HCT116 (cell line): ENCODE measurements at places on chromosomes 12 and 14. TPM values are rescaled to one million over a fixed set of nuclear protein-coding genes. Genes with fewer than 3 reads are reported as not detected.

DNA sequence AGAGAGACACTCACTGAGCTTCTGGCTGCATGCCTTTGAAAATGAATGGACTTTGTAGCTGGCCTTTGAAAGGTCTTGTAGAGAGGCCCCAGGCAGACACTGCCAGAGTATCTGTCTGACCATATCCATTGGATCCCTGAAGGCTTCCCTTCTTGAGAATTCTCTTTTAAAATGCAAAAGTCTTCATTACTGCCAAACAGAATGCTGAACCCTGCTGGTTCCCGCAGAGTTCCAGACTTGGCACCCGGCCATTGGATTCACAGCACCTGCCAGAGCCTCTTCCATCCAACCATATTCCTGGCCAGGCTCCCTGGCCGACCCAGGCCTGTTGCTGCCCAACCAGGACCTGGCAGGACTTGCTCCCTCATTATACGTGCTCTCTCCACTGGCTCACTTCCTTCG lies 182.5 kb downstream of the GXYLT1 start:
- no peaks in the 10 kb centered on the region for H3K4me1 ChIP-seq
- no peak for DNase-seq
- H3K27me3 ChIP-seq, result no peaks in the 10 kb centered on the region
- no peak overlapping the region for H3K4me3 ChIP-seq
- H3K27ac ChIP-seq, result no peak overlapping the region
- H3K36me3 ChIP-seq, result no peaks in the 10 kb centered on the region

DNA sequence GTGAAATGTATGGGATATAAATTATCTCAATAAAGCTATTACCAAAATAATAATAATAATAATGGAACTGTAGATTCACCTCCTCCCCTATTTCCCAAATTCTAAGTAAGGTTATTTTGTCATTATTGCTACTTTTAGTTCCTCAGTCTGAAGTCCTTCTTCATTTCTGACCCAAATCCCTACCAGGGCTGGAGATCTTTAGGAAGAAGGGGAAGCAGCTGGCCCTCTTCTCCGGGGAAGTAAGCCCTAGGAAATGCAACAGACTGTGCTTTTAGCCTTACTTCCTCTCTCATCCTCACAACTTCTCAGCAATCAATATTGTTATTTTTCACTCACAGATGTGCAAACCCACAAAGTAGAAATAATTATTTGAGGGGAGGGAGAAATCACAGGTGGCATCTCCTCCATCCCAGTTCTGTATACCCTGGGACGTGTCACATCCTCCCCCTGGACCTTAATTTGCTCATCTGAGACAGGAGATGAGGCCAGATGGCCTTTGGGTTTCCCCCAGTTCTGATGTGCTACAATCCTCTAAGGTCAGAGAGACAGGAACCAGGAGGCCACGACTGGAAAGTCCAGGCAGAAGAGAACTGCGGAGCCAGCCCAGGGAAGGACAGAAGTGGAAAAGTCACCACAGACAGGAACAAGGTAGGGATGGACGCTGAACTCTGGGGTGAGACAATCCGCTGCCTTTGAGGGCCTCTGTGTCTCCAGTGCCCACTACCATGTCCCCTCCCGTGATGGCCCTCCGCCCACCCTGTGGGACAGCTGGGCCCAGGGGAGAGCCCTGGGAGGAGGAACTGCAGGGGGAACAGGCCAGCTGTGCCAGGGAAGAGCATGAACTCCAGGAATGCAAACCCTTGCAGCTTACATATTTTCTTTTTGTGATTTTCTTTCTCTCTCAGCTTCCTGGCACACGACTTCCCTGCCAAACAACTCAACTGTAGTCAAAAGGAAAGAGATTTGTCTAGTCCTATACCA lies 10.6 kb upstream of the TNFRSF1A start:
- no peak overlapping the region for H3K4me3 ChIP-seq
- H3K36me3 ChIP-seq, result peaks cover 17% of the 10 kb centered on the region
- DNase-seq, result no peak
- H3K4me1 ChIP-seq, result peaks cover 10% of the 10 kb centered on the region

DNA sequence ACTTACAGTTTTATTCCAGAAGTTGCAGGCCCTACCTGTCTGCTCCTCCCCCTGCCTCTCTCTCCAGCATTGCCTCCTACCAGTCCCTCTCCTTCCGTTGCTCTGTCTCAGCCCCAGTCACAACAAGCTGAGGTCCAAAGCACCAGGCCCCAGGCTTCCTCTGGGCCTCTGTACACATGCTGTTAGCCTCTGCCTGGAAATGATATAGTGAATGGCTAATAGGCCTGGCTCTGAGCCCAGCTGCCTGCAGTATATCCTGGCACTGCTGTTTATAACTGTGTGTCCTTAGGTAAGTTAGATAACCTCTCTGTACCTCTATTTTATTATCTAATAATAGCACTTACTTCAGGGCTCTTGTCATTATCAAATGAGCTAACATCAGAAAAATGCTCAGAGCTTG lies 114.9 kb upstream of the PWP1 start:
- H3K27ac ChIP-seq, result no peak overlapping the region
- H3K36me3 ChIP-seq, result no peaks in the 10 kb centered on the region
- no peak for DNase-seq
- no peaks in the 10 kb centered on the region for H3K4me1 ChIP-seq
- no peaks in the 10 kb centered on the region for H3K27me3 ChIP-seq

GRCh38 chr14:105050551-105050897 lies 14.7 kb downstream of the GPR132 start:
- H3K4me3 ChIP-seq, result no peak overlapping the region
- peak; percentile 16 for DNase-seq
- peaks cover 17% of the 10 kb centered on the region for H3K4me1 ChIP-seq
- H3K27ac ChIP-seq, result peak overlapping the region; percentile 26; the same call in 1 of the 2 replicates
- no peaks in the 10 kb centered on the region for H3K27me3 ChIP-seq

DNA sequence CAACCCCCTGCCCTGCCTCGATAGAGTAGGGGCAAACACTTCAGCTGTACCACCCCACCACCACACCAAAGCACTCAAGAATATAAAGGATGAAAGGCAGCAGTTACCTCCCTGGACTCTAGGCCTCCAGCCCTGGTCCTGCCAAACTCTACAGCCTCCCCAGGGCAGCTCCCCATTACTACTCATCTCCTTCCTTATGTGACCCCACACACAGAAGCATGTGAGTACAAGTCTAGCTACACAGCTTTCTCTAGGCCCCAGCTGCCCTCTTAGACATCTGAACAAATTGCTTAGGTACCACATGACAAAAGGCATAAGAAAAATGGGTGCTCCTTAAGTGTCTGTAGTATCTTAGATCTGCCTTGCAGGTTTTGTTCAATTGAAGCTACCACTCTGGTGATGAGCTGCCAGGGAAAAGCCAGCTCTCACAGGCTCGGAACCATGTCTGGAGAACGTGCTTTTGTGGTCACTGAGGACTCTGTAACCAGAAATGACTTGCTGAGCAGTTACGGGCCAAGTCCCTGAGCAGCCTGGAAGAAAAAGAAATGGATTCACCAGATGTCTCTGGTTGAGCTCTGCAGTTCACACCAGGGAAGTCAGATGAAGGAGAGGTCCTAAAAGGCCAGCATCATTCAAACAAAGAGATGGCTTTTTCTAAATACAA lies 32.8 kb downstream of the FMNL3 start:
- DNase-seq, result no peak
- no peak overlapping the region for H3K4me3 ChIP-seq
- no peaks in the 10 kb centered on the region for H3K4me1 ChIP-seq
- no peaks in the 10 kb centered on the region for H3K27me3 ChIP-seq

GRCh38 chr12:92044435-92044834 lies 101.2 kb downstream of the BTG1 start:
- H3K27ac ChIP-seq, result no peak overlapping the region
- no peak overlapping the region for H3K4me3 ChIP-seq
- no peaks in the 10 kb centered on the region for H3K27me3 ChIP-seq
- no peaks in the 10 kb centered on the region for H3K4me1 ChIP-seq

DNA sequence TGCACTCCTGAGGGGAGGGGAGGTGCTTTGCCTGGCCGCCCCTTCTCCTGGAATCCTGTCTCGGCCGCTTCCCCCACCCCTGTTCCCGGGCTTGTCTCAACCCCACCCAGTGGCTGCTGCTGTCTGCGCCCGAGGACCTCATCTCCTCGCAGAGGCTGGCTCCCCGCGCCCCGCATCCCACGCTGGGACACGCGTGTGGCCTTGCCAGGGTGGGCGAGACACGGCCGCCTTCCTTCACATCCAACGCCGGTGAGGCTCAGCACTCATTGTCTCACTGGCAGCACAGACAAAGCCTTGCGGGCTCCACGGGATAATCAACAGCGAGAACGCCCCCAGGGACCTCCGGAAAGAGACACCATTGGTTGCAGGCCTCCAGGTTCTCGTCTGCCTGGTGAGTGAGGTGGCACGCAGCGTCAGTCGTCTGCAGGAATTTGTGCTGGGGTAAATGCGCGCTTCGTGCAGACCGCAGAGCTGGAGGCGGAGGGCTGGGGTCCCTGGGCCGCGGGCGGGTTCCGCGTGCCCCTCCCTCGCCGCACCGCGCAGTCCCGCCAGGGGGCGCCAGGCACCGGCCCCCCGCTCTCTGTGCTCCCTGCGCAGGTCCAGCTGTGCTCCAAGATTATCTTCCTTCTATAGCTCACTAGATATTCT lies 26.8 kb downstream of the CCDC177 start:
- no peak overlapping the region for H3K27ac ChIP-seq
- H3K4me3 ChIP-seq, result no peak overlapping the region
- H3K36me3 ChIP-seq, result no peaks in the 10 kb centered on the region
- H3K27me3 ChIP-seq, result no peaks in the 10 kb centered on the region
- no peak for DNase-seq

- no peaks in the 10 kb centered on the region for H3K36me3 ChIP-seq
- no peak for DNase-seq
- no peaks in the 10 kb centered on the region for H3K27me3 ChIP-seq
- H3K27ac ChIP-seq, result no peak overlapping the region
- no peak overlapping the region for H3K4me3 ChIP-seq
Observed at GRCh38 chr14:60756847-60757246, 22.3 kb downstream of the MNAT1 start.

GRCh38 chr12:68495336-68496070 lies 115.2 kb upstream of the RAP1B start:
- DNase-seq, result no peak
- H3K27ac ChIP-seq, result no peak overlapping the region
- H3K4me3 ChIP-seq, result no peak overlapping the region

GRCh38 chr12:128940090-128940888 lies 87.0 kb downstream of the GLT1D1 start:
- H3K27me3 ChIP-seq, result no peaks in the 10 kb centered on the region
- no peak for DNase-seq
- H3K4me3 ChIP-seq, result no peak overlapping the region
- H3K4me1 ChIP-seq, result no peaks in the 10 kb centered on the region

DNA sequence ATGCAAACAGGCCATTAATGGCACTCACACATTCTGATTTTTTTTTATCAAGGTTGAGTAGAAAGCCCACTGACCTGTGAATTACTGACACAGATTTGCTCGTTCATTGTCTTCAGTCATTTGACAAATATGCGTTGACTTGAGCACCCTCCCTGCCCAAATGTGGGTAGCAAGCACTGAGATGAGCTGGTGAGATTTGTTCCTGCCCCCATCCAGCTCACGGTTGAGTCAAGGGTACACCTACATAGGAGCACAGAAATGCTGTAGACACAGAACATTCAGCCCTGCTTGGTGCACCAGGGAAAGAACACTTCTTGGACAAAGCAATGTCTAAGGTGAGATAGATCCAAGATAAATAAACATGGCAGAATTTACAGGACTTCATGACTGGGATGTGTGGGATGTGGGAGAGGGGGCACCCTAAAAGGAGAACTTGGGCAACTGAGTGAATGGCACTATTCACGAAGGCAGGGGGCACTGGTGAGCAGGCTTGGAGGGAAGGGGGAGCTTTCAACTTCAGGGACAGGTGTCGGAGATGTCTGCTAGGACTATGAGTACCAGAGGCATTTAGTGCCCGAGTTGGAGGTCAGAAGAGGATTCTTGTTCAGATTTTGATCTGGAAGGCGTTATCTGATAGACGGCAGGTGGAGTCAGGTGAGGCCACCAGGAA lies 213.4 kb downstream of the VRK1 start:
- DNase-seq, result no peak
- H3K27ac ChIP-seq, result no peak overlapping the region
- H3K27me3 ChIP-seq, result no peaks in the 10 kb centered on the region

- no peak overlapping the region for H3K4me3 ChIP-seq
- no peaks in the 10 kb centered on the region for H3K36me3 ChIP-seq
- peaks cover 18% of the 10 kb centered on the region; the same call in 1 of the 2 replicates for H3K4me1 ChIP-seq
- no peaks in the 10 kb centered on the region for H3K27me3 ChIP-seq
- DNase-seq, result no peak
Observed at GRCh38 chr14:53888535-53889386, 67.9 kb downstream of the BMP4 start.

DNA sequence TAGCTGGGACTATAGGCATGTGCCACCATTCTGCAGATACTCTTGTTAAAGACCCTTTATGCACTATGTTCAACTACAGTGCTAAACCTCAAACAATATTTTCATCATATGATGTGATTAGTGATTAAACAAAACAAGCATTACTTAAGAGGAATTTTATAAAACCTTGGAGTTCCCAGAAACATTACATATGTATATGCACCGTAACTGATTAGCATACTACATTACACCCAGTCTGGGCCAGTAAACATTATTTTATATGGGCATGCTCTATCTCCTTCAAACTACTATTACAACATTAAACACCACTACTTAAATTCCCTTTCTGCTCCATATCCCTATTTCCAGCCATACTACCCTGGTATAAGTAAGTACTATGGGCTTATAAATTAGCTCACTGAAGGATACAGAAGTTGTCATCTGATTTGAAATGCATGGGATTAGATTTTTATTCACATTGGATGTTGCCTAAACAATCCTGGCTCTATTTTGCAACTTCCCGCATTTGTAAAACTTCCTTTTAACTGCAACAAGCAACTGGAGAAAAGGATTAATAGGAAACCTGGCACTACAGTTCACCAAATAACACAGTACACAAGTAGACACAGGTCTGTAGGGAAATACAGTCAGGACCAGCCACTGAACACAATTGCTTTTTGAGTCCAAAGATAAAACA lies 205.8 kb downstream of the MED13L start:
- H3K27me3 ChIP-seq, result no peaks in the 10 kb centered on the region
- H3K4me1 ChIP-seq, result peaks cover 6% of the 10 kb centered on the region; the same call in 1 of the 2 replicates
- H3K36me3 ChIP-seq, result no peaks in the 10 kb centered on the region
- H3K27ac ChIP-seq, result no peak overlapping the region
- DNase-seq, result no peak
- H3K4me3 ChIP-seq, result no peak overlapping the region

- H3K27ac ChIP-seq, result peak overlapping the region; percentile 86
- H3K4me3 ChIP-seq, result peak overlapping the region; percentile 81
- H3K27me3 ChIP-seq, result no peaks in the 10 kb centered on the region
- H3K36me3 ChIP-seq, result no peaks in the 10 kb centered on the region
- peaks cover 10% of the 10 kb centered on the region; the same call in 1 of the 2 replicates for H3K4me1 ChIP-seq
- no peak for DNase-seq
Observed at GRCh38 chr14:104138718-104139459, 502 bp downstream of the KIF26A start.

GRCh38 chr12:93567174-93567573 lies 5.3 kb upstream of the SOCS2 start:
- no peak for DNase-seq
- no peaks in the 10 kb centered on the region for H3K36me3 ChIP-seq
- no peak overlapping the region for H3K4me3 ChIP-seq
- peaks cover 33% of the 10 kb centered on the region for H3K4me1 ChIP-seq
- no peaks in the 10 kb centered on the region for H3K27me3 ChIP-seq

- no peak overlapping the region for H3K27ac ChIP-seq
Observed at GRCh38 chr12:13093191-13093847, 10.1 kb downstream of the GSG1 start.

GRCh38 chr12:72293701-72294100 lies 21.5 kb downstream of the TRHDE start:
- no peak overlapping the region for H3K27ac ChIP-seq
- H3K36me3 ChIP-seq, result no peaks in the 10 kb centered on the region
- no peak for DNase-seq
- no peak overlapping the region for H3K4me3 ChIP-seq

Gene CLEC6A
- total RNA-seq, result not detected

Gene CRY1
- 16.3 TPM for total RNA-seq

Gene DPPA3
- not detected for total RNA-seq

Gene SPTSSA
- total RNA-seq, result 17.0 TPM

Gene RILPL1
- total RNA-seq, result 11.8 TPM

Gene GZMB
- 0.74 TPM for total RNA-seq

Gene SLC22A17
- 5.9 TPM for total RNA-seq

Gene RNU4-1
- total RNA-seq, result 2,323 TPM
